ENCODE measurements at places on chromosomes 11 and 22.

DNA sequence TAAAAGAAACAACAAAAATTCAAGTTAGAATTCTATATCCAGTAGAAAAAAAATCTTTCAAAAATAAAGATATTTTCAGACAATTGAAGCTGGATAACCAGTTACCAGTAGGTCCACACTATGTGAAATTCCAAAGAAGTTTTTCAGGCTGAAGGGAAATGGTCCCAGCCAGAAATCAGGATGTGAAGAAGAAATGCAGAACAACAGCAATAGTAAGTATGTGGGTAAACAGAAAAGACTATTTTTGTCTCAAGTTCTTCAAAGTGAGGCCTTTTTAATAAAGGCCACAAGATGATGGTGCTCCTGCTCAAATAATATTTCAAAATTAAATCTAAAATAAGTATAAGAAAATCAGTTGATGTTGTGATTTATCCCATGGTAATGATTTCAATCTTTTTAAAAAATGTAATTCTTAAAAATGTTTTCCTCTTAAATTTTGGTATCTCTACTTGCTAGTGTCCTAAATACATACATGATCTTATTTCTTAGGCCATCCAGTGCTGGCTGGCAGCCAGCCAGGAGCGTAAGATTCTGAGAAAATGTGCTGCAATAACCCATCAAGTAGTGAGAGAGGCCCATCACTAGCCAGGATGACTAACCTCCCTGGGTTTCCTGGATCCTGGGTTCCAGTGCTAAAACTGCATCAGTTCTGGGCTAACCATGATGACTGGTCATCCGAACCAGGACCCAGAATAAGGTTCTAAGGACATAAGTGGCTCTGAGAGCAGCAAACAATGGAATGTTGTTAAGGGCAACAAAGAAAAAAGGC, 15.6 kb upstream of the UCP3 start:
- peak; percentile 53 for DNase-seq

DNA sequence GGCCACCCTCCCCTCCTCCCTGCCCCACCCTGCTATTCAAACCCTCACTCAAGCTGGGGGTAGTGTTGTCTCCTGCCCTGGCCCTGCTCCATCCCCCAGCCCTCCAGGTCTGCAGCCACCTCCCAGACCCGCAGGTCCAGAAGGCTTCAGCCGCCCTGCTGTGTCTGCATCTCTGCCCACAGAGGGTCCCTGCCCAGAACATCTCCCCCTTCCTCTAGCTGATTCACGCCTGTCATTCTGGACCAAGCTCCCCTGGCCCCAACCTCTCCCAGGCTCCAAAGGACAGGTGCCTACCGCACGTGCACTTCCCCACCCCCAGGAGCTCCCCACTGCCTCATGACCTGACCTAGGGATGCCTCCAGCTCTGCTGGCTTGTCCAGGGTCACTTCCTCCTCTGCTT, 16.0 kb upstream of the SHISAL1 start:
- DNase-seq: no peak

GRCh38 chr11:14110629-14111028, 148.1 kb downstream of the SPON1 start:
- DNase-seq: no peak

GRCh38 chr11:14075118-14076078, 112.9 kb downstream of the SPON1 start:
- DNase-seq: no peak

DNA sequence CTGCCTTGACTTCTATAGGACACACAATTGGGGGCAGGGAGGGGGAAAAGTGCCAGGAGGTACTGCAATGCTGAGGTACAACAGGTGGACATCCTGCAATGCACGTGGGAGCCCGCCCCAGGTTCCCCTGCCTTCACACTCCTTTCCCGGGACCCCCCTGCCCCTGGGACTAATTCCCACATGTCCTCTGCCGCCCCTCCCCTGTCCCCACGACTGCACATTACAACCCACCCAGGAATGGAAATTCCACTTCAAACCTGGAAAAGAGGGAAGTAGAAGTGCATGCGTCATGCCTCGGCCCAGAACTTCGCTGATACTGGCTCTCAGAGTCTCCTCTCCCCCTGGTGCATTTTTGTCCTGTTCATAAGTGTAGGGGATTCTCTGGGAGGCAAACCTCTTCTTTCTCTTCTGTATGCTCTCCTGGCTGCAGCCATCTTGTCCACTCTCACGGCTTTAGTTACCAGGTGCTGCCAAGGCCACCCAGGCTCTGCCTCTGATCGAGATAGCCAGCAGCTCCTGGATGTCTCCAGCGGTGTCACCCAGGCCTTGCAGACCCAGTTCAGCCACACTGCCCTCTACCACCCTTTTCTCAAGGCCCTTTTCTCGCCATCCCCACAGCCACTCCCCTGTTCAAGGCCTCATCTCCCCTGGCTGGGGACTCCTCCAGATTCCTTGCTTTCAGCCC, 43.7 kb downstream of the GDPD5 start:
- no peak for DNase-seq

DNA sequence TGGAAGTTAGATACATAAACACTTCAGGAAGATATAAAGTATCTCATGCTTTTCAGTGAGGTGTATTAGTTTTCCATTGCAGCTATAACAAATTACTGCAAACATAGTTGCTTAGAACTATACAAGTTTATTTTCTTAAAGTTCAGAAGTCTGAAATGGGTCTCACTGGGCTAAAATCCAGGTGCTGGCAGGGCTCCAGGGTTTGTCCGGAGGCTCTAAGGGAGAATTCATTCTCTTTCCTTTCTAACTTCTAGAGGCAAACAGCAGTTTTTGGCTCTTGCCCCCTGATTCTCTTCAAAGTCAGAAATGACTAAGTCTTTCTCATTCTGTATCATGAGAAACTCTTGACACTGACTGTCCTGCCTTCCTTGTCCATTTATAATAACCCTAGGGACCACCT, 138.8 kb downstream of the AASDHPPT start:
- no peak for DNase-seq

DNA sequence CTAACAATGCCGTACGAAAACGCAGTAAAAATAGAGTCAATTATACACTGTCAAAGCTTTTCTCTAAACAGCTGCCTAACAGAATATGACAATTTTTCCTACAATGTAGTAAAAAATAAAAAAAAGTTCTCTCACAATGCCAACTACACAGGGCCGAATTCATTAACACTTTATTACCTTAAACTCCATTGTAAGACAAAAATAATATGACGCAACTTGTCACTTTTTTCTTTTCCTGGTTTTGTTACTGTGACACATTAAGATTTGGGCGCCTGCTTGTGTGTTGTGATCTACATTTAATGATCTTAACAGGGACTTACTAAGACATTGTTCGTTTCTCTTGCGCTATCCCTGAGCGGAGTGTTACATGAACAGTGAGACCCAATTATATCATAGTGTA, 204.1 kb downstream of the INSC start:
- DNase-seq: no peak

DNA sequence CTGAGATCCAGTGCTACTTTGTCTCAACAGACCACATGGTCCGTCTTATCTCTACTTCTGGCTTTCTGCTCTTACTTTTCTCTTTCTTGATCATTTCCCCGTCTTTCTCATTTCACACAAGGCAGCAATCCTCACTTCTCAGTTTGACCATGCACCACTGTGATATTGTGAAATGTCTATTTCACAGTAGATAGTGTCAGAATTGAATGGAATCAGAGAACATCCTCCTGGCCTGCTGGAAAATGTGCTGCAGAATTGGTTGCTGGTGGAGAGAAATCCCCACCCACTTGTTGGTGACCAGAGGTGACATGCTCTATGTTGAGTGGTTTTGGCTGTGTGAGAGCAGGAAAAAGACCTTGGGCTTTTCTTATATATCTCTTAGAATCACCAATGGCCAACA, 57.8 kb upstream of the RCN1 start:
- no peak for DNase-seq

GRCh38 chr22:38952281-38952993, 5.0 kb upstream of the APOBEC3A start:
- DNase-seq: no peak

DNA sequence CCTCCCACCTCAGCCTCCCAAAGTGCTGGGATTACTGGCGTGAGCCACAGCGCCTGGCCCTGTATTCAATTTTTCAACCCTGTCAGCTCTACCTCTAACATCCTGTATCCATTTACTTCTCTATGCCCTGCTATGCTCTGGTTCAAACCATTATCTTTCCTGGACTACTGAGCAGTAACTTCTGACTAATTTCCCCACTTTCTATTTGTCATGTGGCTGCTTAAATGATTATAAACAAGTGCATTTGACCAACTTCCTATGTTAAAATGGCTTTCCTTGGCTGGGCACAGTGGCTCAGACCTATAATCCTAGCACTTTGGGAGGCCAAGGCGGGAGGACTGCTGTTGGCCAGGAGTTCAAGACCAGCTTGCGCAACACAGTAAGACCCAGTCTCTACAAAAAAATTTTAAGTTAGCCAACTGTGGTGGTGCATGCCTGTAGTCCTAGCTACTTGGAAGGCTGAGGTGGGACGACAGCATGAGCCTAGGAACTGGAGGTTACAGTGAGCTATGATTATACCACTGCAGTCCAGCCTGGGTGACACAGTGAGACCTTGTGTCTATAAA, 2.1 kb downstream of the MED19 start:
- no peak for DNase-seq

DNA sequence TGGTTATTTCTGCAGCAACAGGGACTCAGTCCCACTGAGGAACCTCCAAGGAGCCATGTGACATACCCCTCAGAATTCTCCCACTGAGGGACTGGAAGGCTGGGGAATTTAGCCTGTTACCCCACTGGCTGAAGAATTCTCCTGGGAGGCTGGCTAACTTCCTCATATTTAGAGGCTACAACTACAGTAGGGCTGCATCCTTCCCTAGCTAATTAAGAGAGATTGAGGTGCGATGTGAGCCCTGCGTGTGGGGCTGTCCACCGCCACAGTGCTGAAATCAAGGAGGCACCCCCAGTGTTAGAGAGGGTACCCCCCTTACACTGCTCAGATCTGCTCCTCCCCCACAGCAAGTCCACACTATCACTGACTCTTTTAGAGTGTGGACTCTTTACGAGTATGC, 21.1 kb downstream of the EIF3F start:
- DNase-seq: no peak

DNA sequence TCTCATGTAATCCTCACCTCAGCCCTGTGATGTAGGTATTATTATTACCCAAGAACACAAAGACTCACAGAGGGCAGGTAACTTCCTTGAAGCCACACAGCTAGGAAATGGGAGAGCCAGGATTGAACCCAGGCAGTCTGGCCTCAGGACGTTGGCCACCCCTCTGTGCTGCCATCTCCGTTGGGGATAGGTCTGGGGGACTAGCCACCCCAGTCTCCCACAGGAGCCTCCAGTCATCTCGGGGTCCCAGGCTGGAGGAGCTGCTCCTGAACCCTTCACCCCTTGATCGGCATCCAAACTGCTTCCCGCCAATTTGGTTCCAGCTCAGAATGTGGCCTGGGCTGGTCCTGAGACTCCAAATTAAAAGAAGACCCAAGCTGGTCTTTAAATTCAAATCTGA, 10.4 kb upstream of the TCF20 start:
- DNase-seq: no peak

GRCh38 chr22:35204807-35205775, 52.2 kb upstream of the HMGXB4 start:
- DNase-seq: no peak

DNA sequence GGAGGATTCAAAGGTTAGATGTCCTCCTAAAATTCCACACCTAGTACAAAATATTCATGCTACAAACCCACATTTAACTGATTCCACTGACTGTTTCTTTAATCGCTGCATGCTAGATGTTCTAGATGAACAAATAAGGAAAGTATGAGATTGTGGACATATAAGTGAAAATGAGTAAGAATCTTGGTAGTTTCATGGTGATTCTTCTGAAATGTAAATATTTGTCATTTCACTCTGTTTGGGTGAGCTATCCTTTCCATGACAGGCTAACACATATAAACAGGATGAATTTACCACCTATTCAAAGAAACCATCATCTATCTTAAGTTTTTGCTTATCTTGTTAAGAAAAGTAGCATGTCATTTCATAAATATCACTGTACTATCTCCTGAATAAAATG, 14.8 kb downstream of the OR5B3 start:
- no peak for DNase-seq

- peak; percentile 19 for DNase-seq
Measured at GRCh38 chr11:103730131-103730940, 306.1 kb upstream of the DDI1 start.

DNA sequence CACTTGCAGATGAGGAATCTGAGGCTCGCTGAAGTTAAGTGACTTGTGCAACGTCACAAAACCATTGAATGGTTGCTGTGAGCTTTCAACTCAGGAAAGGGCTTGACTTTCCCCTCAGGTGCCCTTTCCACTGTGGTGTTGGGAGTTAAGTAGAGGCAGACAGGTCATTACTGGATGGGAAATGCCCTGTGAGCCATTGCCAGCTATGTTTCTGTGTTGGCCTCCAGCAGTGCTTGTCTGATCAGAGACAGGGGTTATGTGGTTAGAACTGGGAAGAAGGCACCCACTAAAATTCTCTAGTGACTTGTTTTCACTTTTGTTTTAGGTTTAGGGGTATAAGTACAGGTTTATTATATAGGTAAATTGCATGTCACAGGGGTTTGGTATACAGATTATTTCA, 96.6 kb downstream of the FDX1 start:
- DNase-seq: no peak

GRCh38 chr11:1198561-1199240, 24.2 kb upstream of the MUC5B start:
- DNase-seq: no peak

GRCh38 chr11:74534216-74534945, 40.9 kb upstream of the LIPT2 start:
- no peak for DNase-seq
